Stimulated activated CD4-positive, alpha-beta T cell treated with anti-CD3 and anti-CD28 coated beads, TNF-alpha, amount 100 ng/mL, for 48 hours (primary cell): ENCODE measurements at places on chromosomes 3 and 15.
A peak's percentile ranks its signal among the peaks of the same experiment; 100 is the strongest.

- DNase-seq, result no peak
Observed at GRCh38 chr3:3334491-3334890, 155.0 kb upstream of the CRBN start.

- DNase-seq, result no peak
Observed at GRCh38 chr15:66775127-66776105, 73.4 kb downstream of the SMAD6 start.

GRCh38 chr3:40313975-40314860, 4.7 kb downstream of the EIF1B start:
- DNase-seq, result no peak

DNA sequence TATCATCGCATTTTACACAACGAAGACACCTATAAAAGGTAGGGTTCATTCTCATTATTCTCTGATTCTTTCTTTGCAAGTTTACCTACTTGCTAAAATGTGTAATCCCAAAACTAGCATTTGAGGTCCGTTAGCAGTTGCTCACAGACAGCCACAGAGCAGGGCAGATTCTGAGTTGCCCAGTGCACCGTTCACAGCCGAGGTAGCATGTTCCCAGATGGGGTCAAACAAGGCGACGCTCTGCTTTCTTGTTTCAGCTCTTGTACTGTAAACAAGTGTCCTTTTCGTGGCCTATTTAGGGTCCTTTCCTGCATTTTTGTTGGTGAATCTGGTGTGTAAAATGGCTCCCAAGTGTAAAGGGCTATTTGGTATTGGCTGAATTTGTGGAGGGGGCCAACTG, 3.1 kb downstream of the PPP1R2 start:
- DNase-seq, result no peak

- no peak for DNase-seq
Observed at GRCh38 chr3:171358881-171359198, 101.4 kb downstream of the TNIK start.

DNA sequence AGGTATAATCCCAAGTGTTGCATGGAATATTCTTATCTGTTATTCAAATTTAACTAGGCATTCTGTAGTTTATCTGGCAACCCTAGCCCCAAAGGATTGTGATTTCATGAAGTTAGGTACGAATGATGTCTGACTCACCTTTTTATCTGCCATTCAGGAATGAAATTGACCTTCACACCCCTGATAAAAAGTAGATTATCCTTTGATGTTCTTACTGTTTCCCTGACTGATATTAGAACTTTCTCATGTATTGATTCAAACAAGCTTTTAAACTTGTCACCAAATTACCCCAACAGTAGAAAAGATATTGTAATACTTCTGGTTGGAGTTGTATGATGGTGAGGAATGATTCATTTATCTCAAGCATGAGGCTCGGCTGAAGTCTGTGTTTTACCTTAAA, 43.6 kb upstream of the CADPS start:
- no peak for DNase-seq

DNA sequence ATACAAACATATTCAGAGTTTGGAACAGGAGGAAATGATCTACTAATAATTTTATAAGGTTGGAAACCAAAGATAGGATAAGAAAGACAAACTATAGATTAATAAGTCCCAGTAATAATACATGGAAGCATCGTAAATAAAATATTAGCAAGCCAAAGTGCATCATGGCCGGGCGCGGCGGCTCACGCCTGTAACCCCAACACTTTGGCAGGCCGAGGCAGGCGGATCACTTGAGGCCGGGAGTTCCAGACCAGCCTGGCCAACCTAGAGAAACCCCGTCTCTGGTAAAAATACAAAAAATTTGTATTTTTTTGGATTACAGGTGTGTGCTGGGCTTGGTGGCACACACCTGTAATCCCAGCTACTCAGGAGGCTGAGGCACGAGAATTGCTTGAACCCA, 14.9 kb downstream of the MUC4 start:
- no peak for DNase-seq

DNA sequence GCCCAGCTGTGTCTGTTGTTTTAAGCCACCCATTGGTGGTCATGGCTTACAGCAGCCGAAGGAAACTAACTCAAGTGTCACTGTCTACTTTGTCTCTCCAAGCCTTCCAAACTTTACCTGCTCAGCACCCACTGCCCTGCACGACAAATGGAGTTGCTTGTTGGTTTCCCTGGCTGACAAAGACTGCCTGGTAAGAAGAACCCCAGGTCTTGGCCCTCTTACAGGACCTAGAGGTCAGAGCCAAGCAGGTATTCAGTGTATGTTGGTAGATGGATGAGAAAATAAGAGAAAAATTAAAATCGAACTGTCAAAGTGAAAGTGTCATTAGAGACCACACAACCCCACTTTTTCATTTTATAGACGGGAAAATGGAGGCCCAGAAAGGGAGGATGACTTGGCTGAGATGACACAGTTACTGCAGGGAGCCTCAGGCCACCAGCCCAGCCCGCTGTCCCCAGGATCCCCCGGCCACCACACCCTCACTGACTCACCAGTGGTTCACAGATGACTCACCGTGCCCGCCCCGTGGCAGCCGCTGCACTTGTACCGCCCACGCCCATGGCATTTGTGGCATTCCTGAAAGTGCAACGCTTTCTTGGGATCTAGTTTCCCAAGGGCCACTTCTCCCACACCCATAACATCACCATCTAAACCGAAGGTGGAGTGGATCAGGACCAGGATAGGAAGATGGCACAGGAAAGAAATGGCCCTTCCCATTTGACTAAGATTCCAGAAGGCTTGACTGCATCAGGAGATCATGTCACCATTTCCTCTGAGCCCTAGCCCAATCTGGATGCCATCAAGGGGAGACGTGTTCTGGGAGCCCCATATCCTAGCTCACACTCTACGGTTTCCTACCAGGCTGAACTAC, 15.2 kb downstream of the SSUH2 start:
- DNase-seq, result peak; percentile 35

DNA sequence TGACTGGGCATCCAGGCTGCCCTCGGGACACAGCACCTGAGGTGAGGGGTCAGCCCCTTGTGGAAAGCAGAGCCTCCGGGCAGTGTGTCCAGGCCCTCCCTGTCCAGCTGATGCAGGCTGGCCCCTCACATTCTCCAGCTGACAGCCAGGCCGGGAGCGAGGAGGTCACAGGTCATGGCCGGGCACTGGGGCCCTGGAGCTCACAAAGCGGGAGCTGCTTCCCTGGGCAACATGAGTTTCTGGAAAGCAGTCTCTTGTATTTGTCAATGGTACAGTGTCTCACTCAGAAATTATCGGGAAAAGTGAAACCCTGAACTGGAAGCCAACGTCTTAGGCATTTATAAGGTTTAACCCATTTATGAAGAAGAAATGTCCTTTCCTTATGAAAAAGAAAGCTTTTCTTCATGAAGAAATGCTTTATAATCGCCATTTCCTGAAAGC, 118.5 kb downstream of the OPA1 start:
- DNase-seq, result no peak

- no peak for DNase-seq
Observed at GRCh38 chr15:64562003-64562640, 101.7 kb downstream of the ZNF609 start.

DNA sequence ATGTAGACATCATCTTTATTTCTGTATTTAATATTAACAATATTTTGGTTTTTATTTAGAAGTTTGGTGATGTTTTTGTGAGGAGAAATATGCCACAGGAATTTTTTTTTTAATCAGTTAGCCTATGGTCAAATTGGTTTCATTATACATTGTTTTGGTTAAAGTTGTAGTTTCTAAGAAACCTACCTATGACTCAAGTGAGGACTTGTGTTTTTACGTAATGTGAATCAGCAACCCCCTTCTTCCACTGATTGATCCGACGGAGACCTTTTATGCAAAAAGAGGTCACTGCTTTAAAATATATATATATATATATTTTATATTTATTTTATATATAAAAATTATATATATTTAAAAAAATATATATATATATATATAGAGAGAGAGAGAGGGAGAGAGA, 698.1 kb downstream of the FHIT start:
- no peak for DNase-seq

- DNase-seq, result no peak
Observed at GRCh38 chr3:118772547-118773011, 262.1 kb downstream of the IGSF11 start.
